ENCODE measurements at places on chromosomes 3 and 15.

DNA sequence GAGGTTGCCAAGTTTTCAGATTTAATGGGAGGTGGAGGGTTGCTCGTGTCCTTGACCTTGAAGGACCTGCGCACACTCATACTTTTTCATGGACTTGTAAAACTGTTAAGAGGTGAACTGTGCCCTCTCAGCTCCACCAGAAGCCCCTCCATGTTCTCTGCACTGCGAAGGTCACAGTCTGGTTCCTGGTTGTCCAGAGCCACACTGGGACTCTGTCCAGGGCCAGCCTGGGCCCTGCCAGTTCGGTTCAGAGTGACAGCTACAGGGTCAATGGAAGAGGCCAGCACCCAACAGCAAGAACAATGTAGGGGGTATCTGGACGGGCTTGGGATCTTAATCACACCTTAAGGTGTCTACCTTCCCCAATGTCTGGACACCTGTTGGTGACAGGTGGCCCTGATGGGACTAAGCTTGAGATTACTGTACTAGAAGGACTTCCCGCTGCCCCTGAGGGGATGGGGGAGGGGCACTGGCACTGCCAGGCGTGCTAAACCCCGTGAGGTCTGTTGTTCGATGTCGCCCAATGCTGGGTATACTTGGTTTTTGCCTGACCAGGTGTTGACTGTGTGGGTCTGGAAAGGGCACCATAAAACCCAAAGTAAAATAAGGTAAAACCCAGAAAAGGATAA is 34.7 kb downstream of the GRK7 start:
- DNase-seq: peak; percentile 24

DNA sequence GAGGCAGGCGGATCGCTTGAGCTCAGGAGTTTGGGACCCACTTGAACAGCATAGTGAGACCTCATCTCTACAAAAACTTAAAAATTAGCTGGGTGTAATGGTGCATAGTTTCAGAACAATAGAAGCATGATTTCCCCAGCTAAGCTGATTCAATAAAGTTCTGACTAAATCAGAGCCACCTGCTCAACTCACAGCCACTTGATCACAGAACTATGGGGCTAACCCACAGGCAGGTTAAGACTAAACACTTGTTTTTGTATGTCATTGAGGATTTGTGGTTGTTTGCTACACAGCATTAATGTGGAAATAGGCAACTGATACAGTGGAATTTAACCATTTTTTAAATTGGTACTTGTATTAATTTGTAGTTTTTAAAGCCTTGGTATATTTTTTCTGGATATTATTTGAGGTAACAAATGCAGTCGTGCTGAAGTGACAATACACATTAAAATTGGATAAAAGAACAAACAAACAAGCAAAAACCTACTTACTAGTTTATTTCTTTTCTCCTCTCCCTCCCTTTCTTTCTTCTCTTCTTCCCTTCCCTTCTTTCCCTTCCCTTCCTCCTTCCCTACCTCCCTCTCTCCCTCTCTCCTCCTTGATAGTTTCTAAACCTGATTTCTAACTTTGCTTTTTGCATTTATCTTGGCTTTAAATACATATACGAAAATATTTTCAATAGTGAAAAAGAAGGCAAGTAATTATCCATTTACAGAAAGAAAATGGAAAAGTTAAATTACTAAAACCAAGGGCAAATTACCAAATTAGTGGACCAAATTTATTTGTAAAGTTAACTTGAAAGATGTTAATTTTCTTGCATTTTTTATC is 32.1 kb downstream of the OXSM start:
- no peak for DNase-seq

GRCh38 chr3:113193719-113194118 is 17.6 kb upstream of the BOC start:
- no peak for DNase-seq

GRCh38 chr3:168051531-168052471 is 43.9 kb downstream of the GOLIM4 start:
- DNase-seq: no peak

DNA sequence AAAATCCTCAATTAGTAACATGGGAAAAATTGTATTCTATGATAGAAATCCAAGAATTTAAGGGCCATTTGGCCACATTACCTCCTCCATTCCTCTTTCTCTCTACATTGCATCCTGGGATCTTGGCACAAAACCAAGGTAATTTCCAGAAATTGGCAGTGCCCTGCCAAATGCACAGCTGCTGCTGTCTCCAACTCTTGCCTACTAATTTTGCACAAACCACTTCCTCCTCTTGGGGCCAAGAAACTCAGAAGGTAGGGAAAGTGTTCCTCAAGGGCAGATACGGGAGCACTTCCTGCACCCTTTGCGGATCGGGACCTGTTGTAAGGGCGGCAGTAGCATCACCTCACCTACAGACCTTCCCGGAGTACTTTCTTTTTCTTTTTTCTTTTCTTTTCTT is 57.8 kb downstream of the MAP3K13 start:
- DNase-seq: peak; percentile 38

DNA sequence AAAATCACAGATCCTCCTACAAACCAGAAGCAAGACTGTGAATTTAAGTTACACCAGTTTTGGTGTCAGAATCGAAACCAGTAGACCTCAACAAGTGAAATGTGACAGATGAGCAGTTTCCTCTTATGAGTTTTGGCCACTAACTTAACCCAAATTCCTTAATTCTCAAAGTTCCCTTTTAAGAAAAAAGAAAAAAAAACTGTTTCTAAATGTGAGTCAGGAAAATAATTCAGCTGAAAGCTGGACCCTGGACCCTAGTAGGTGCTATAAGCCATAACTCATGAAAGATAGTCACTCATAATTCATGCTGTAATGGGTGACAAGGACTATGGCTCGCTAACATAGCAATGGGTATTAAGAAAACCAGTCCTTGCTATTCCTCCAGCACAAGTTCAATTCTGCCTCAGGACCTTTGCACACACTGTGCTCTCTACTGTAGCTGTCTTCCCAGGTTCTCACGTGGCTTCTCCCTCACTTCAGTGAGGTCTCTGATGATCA is 9.0 kb upstream of the THRB start:
- no peak for DNase-seq

DNA sequence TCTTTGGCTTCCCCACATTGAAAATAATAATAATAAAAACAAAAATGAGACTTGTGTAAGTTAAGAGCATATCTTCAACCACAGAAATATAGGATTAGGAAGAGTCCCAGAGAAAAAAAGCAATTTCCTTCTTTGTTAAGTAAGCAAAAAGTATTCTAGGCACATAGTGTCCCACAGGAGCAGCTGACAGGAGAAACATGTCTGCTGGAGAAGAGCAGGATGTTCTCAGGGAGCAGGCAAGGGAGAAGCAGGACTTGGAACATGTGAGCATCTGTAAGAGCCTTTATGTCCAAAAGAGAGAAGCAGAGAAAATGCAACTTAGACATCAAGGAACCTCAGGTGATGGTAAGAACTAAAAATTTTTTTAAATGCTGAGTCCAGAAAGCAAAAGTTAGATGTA is 39.0 kb downstream of the TTC23 start:
- no peak for DNase-seq

GRCh38 chr3:32315441-32315840 is 76.2 kb upstream of the CMTM7 start:
- DNase-seq: no peak

GRCh38 chr3:119492128-119492527 is 6.2 kb upstream of the TIMMDC1 start:
- no peak for DNase-seq
